SW 1271 (cell line): ENCODE measurements at places on chromosomes 11 and 22.

GRCh38 chr11:87849216-87849615, 326.0 kb downstream of the RAB38 start:
- no peak for DNase-seq

DNA sequence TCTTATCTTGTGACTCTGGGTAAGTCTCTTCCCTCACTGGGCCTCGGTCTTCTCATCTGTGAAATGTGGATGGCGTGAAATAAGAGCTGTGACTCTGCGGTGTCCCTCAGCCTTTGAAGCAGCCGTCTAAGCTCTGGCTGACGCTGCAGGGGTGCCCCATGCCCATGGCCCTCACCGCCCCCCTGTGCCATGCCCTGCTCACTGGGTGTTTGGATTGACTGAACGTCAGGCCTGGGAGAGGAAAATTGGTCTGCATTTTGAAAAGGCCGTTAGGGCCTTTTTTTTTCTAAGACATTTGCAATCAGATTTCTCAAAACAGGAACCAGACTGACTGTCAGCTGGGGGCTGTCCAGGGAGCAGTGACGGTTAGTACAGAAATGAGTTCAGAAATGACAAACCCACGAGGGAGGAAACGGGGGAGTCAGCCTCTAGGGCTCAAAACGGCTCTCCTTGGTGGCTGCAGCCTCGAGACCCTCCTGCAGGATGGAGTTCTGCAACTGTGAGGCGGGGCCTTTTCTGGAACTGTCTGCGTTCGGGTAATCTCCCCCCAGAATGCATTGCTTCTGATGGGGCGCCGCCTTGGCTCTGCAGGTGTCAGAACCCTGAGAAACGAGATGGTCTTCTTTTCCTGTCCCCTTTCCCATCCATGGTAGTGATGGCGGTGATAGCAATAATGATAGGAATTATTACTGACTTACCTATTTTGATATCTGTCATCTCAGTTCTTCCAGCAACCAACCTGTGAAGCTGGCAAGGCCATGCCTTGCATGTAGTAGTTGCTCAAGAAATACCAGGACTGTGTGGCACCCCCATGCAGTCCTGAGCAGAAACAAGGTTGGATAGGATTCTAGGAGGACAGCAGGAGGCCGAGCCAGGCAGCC, 2.0 kb downstream of the GRK2 start:
- DNase-seq: no peak

DNA sequence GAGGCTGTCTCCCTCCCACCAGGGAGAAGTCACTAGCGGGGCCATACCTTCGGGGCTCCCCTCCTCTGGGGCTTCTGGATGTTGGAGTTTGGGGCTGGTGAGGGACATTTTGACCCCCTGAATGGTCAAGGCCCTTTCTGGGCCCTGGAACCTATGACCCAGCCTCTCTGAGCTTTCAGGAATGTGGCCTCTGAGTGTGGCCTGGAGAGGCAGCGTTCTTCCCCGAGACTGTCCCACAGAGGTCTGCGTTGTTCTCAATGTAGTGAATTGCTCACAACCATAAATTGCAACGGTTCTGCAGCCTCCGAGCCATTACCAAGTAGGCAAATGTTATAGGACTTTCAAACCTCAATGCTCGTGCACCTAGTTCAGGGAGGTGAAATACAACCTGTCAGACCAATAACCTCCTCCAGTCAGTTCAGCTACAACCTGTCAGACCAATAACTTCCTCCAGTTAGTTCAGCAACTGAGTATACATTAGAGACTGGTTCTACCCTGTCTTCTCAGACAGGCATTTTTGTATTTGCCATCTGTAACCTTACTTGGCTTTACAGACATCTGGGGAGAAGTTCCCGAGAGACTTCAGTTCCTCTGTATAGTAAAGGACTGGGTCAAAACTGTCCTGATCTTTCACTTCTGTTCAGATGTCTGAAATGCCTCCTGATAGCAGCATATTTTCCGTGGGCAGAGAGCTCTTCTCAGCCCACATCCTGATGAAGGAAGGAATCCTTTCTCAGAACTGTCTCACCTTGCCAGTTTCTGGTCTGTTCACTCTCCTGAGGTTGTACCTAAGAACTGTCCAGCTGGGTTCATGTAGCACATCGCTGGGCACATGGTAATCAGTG, 34.2 kb downstream of the MICAL2 start:
- DNase-seq: no peak

DNA sequence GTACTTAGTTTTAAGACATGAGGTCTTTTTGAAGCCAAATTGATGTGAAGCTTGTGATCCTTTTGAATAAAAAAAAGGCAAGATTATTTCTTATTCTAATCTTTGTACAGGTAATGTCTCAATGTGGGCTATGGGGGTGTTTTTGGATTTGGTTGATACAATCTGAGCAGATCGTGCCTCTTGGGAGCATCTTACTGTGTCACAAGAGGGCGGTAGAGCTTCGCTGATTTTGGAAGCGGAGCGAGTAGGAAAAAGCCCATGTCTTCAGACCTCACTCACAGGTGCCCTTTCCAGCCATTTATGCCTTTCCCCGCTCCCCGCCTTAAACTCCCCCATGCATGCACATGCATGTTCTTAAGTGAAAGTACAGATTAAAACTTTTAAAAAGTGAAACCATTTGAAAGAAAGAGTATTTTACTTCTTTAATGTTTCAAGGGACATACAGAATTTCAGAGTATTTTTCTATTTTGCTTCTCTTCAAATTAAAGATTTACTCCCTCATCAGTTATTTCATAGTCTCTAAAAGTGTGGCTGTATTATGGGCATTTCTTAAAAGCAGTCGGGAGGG, 18.8 kb downstream of the DDX25 start:
- peak; percentile 20 for DNase-seq

GRCh38 chr11:32817181-32817851, 12.4 kb upstream of the PRRG4 start:
- DNase-seq: no peak

- no peak for DNase-seq
Observed at GRCh38 chr11:92388380-92388779, 163.8 kb downstream of the FAT3 start.

GRCh38 chr11:17852246-17852645, 117.7 kb downstream of the KCNC1 start:
- DNase-seq: no peak

DNA sequence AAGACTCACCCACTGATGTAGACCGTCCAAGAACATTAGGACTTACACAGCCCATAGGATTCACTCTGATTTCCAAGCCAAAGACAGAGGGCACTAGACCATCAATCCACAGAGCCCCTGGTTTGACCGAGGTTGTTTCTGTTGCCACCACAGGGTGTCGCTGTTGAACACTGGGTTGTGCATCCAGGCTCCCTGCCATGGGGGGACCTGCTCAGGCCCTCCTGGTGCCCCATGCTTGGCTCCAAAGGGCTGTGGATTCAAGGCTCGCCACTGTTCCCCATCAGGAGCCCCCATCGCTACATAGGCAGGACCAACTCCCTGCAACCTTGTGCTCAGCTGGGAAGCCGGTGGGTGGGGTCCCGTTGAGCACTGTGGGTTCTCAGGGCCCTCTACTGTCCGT, 128.0 kb upstream of the ANO1 start:
- peak; percentile 41 for DNase-seq

DNA sequence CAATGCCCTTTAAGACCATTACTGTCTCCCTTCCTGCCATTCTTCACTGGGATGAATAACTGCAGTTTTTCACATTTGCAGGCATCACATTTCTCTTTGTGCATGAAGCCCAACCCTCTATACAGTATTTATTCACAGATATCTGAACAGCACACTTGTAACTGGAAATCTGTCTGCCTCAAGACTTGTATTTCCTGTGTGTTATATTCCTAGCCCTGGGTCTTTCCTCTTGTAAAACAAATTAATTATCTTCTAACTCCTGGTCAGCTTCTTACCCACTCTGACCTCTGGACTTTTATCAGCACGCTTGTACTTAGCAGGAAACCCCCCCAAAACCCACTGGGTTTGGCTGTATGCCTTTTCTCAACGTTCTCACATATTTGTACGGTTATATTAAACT, 2.0 kb downstream of the CSRP3 start:
- no peak for DNase-seq

DNA sequence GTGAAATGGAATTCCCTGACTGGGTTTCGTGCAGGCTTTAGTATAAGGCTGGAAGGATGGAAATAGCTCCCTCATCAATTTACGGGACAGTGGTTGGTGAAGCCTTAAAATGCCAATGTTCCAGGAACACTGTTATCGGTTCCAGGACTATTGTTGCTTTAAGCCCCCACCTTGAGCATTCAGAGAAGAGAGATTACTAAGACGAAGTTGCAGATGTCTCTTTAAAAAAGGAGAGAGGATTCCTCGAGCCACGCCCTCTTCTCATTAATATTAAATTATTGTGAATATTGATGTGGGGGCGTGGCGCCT, 195 bp upstream of the CREB3L1 start:
- no peak for DNase-seq

DNA sequence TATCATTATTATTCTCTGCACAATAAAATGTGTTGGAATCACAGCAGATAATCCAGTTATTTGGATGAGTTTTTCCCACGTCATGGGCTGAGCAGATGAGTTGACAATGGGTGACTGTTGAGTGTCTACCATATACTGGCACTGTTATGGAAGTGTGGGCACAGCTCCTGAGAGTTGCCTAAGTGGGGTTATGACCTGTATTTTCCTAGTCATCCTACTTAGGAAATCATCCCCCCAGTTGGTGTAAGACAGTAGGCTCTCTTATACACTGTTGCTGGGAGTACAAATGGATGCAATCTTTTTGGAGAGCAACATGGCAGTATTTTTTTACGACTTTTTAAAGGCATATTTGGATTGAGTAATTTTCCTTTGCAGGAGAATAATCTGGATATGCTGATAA, 66.4 kb downstream of the TRAF6 start:
- no peak for DNase-seq

DNA sequence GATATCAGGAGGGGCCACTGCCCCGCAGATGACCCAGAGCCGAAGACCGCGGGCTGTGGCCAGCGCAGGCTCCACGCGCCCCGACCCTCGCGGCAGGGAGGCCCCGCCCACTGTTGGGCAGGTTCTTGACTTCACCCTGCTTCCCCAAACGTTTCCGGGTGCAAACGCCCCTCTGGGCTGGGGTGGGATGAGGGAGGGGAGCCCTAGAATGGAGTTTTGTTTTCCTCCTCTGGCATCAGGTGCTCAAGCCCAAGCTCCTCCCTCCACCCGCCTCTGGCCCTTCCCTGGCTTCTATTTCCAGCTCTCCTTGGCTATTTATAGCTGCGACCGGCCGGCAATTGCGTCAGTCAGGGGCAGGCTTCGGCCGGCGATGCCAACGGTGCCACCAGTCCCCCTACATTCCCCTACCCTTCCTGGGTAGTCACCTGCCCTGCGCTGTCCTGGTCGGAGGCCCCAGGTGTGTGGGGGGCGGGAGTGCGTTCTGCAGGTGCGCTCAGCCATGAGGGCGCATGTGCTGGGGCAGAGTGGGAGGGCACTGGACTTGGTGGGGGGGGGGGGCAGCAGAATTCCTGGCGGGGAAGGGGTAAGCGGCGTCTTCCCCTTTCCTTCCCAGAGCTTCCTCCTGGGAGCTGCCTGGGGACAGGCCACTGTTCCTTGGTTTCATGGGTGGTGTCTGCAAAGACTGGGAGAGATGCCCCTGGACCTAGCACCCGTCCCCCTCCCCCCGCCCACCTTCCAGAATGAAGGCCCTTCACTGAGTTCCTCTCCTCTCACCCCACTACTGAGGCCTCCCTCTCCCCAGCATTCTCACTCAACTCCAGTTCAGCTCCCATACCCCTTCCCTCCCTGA, 23.6 kb downstream of the DUSP8 start:
- DNase-seq: peak; percentile 35

DNA sequence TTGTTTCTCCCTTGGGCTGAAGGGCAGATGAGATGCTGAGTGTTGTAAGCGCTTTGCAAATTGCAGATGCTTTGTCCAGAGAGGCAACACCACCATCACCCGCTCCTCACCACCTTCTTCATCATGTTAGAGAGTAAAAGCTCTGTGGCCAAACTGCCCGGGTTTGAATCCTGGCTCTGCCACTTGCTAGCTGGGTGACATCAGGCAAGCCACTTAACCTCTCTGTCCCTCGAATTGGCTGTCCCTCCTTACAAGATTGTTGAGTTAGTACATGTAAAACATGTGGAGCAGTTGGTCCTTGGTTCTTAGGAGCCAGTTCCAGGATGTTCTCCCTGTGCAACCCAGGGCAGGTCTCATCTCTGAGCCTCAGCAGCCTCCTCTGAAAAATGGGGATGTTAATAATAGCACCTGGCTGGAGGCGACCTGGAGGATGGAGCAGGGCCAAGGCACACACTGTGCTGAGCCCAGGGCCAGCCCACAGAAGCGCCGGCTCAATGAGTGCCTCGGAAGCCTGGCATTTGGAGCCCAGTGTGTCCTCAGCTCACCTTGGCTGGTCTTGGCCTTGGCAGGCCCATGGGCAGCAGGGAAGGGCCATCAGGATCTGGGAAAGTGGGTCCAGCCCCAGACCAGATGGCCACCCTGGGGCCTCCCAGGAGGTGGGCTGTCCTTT, 10.5 kb downstream of the C11orf86 start:
- DNase-seq: no peak

DNA sequence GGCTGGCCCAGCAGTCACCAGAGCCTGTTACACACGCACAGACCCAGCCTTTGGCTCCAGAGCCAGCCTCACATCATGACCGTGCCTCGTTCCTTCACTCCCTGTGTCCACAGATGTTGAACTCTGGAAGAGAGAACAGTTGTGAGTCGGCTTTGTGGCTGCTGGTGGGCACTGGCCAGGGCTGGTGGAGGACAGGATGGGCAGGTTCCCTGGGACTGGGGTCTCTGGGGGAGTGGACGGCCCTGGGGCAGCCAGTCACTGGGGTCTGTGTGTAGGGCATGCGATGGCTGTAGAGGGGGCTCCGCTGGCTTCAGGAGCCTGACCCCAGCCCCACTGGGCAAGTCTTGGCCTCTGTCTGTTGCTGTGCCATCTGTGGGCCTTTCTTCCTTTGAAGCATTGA, 1070.1 kb downstream of the BRD1 start:
- DNase-seq: no peak

DNA sequence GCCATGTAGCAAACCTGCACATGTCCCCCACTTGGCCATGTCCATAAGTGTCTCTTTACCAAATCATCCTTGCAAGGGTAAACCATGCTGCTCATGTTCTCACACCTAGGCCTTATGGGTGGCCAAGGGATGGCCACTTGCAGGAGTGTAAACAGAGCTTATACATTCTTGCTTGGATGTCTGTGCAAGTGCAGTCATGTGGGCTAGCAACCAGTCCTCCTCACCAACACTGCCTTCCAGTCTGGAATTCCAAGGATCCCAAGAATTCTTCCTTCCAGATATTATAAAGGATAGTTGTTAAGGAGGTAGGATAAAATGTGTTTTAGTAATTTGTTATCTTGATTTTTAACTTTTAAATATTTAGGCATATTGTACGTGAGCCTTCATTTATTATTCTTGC, 47.8 kb upstream of the OR5P2 start:
- no peak for DNase-seq

DNA sequence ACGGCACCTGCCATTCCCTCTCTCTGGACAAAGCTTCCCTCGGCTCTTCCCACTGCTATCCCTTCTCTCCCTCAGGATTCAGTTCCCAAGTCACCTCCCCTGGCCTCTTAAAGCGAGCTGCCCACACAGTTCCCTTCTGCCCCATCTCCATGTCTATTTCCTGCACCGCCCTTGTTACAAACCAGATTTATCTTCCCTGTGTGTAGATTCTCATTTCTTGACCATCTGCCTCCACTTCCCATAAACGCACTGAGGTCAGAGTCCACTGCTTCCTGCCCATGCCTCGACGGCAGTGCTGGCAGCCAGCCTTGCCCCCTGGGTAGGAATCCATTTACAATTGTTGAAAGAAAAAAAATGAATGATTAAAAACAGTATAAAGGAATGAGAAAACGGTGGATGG, 11.6 kb upstream of the APOBEC3B start:
- no peak for DNase-seq

- DNase-seq: peak; percentile 17
Observed at GRCh38 chr11:19890308-19890707, 177.7 kb downstream of the NAV2 start.

GRCh38 chr11:72781313-72782080, 12.3 kb downstream of the STARD10 start:
- no peak for DNase-seq
